ENCODE measurements at places on chromosomes 13 and 19. TPM values are rescaled to one million over a fixed set of nuclear protein-coding genes. Genes with fewer than 3 reads are reported as not detected.

DNA sequence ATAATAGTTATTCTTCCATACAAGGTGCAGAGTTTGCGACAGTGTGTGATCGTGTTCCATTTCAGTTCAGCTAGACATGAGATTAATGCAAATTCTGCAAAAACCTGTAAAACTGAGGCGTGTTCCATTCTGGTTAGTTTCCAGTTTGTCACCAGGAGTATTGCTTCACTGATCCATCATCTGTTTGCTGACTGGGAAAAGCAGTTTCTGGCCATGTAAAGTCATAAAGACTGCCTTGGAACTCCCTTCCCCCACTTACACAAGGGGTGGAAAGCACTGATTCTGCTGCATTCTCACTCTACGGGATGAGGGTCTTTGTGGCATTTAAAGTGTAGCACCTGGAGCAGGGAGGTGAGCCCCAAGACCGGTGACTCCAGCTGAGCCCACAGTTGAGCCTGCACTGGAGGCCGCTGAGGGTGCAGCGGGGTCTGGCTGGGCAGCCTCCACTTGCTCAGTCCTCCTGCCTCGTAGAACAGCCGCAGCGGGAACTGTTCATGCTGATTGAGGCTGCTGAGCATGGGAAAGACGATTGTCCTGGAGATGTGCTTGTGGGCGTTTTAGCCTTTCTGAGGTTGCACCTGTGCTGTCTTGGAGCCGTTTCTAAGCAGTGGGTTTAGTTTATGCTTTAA is 2.0 kb downstream of the ZNF57 start:
- H3K36me3 ChIP-seq = no peaks in the 10 kb centered on the region
- H3K27me3 ChIP-seq = no peaks in the 10 kb centered on the region
- H3K27ac ChIP-seq = no peak overlapping the region
- H3K4me3 ChIP-seq = no peak overlapping the region

GRCh38 chr19:15286688-15287365 is 45.5 kb downstream of the BRD4 start:
- no peak overlapping the region for H3K27ac ChIP-seq
- H3K27me3 ChIP-seq = no peaks in the 10 kb centered on the region
- no peak for DNase-seq
- peaks cover 54% of the 10 kb centered on the region for H3K4me1 ChIP-seq

- no peak for DNase-seq
- no peaks in the 10 kb centered on the region for H3K27me3 ChIP-seq
- H3K27ac ChIP-seq = no peak overlapping the region
Measured at GRCh38 chr19:30566681-30567420, 194.7 kb downstream of the ZNF536 start.

The MBD3L2 gene
- total RNA-seq = not detected

- H3K27ac ChIP-seq = no peak overlapping the region
- H3K36me3 ChIP-seq = no peaks in the 10 kb centered on the region
- H3K4me3 ChIP-seq = peak overlapping the region; percentile 51
Measured at GRCh38 chr13:75636436-75637180, 478 bp downstream of the LMO7 start.

The SIGLEC9 gene
- 3.1 TPM for total RNA-seq

GRCh38 chr19:1468274-1468820 is 10.7 kb downstream of the C19orf25 start:
- no peaks in the 10 kb centered on the region for H3K36me3 ChIP-seq
- peaks cover 11% of the 10 kb centered on the region for H3K27me3 ChIP-seq

DNA sequence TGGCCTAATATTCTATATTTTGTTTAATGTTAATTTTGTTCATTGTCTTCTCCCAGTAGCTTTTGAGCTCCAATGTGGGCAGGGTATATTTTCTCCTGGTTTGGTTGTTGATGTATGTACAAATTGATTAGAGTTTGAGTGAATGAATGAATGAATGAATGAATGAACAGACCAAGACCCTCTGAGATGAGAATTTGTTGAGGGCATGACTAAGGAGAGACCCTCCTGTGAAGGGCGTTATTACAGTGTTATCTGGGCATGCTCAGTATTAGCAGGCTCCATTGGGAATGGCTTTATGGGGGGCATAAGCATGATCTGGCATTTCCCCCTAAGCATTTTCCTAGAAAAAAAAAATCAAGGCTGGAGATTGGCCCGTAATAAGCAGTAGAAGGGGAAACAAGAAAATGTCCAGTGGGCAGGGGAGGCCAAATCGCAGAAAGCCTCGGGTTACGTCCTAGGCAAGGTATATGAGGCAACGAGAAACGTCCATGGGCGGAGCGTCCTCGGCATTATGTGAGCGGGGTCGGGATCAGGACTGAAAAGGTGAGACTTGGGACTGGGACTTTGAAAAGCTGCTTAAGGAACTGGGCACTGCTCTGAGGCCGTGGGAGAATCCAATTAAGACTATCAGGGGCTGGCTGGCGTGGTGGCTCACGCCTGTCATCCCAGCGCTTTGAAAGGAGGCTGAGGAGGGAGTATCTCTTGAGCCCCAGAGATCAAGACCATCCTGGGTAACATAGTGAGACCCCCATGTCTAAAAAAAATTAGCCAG is 904 bp upstream of the ARHGAP33 start:
- H3K4me1 ChIP-seq = peaks cover 7% of the 10 kb centered on the region
- no peak for DNase-seq
- H3K27ac ChIP-seq = no peak overlapping the region
- peak overlapping the region; percentile 85 for H3K4me3 ChIP-seq
- H3K36me3 ChIP-seq = no peaks in the 10 kb centered on the region

DNA sequence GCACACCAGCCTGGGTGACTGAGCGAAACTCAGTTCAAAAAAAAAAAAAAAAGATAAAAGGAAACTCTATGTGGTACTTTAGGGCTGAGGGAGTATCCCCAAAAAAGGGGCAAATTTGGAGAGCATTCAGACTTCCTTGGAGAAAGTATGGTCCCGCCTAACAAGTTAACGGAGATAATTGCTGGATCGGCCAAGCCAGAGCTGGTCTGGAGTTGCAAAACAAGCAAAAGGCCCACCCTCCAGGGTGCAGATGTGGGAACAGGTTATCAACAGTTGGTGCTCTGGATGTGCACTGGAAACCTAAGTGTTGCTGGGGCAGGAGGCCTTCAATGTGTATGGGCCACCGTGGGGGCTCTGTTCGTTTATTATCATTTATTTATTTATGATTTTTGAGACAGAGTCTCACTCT is 2.8 kb downstream of the IQCN start:
- H3K27ac ChIP-seq = peak overlapping the region; percentile 29
- peak; percentile 71 for DNase-seq
- H3K36me3 ChIP-seq = no peaks in the 10 kb centered on the region
- peaks cover 6% of the 10 kb centered on the region for H3K4me1 ChIP-seq
- H3K27me3 ChIP-seq = no peaks in the 10 kb centered on the region

The CD33 gene
- total RNA-seq = 2.4 TPM

DNA sequence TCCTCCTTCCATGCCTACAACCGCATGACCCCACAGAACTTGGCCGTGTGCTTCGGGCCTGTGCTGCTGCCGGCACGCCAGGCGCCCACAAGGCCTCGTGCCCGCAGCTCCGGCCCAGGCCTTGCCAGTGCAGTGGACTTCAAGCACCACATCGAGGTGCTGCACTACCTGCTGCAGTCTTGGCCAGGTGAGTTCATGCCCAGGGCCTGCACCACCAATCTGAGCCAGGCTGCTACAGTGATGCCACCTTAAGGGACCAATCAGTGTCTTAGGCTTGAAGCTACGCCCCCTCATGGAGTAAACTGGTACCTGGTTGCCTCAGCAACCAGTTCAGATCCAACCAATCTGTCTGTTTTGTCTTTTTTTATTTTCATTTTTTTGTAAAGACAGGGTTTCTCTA is 5.2 kb downstream of the SYDE1 start:
- no peaks in the 10 kb centered on the region for H3K27me3 ChIP-seq
- H3K27ac ChIP-seq = no peak overlapping the region
- H3K36me3 ChIP-seq = no peaks in the 10 kb centered on the region
- DNase-seq = no peak
